ENCODE measurements at places on chromosomes 6 and 20.

DNA sequence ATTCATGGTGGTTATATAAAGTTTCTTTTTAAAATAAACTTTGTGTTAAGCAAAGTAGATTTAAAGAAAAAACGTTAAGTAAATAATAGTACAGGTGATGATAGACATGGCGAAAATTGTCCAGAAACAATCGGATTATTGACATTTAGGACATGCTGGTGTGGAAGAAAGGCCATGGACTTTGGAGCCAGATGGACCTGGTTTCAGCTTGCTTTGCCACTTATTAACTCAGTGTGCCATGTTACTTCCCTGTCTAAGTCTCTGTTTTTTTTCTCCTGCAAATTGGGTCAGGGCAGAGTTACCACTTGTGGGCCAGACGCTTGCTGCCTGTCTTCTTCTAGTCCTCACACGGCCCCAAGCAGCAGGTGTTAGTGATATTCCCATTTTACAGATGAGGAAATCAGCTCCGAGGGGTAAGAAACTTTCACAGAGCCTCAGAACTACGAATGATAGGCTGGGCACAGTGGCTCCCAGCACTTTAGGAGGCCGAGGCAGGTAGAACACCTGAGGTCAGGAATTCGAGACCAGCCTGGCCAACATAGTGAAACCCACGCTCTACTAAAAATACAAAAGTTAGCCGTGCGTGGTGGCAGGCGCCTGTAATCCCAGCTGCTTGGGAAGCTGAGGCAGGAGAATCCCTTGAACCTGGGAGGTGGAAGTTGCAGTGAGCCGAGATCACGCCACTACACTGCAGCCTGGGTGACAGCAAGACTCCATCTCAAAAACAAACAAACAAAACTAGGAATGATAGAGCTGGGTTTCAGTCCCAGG, 12.4 kb downstream of the KIF3B start:
- DNase-seq = no peak

- no peak for DNase-seq
Measured at GRCh38 chr6:56759521-56759920, 116.8 kb upstream of the DST start.

DNA sequence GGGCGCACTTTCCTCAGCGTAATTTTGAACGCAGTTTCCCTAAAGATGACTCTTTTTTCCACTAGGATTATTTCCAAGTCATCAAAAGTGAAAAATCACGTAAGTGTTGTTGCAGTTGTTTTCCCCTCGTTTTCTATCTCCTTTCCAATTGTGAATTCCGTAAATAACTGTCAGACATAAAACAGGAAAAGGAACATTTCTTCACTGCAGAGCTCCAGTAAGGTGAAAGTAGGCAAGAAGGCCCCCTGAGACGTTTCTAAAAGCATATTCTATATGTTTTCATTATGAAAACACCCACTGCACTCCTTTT, 17.8 kb downstream of the HIVEP2 start:
- DNase-seq = no peak

GRCh38 chr6:134177753-134178160, 125.3 kb upstream of the SLC2A12 start:
- DNase-seq = no peak

DNA sequence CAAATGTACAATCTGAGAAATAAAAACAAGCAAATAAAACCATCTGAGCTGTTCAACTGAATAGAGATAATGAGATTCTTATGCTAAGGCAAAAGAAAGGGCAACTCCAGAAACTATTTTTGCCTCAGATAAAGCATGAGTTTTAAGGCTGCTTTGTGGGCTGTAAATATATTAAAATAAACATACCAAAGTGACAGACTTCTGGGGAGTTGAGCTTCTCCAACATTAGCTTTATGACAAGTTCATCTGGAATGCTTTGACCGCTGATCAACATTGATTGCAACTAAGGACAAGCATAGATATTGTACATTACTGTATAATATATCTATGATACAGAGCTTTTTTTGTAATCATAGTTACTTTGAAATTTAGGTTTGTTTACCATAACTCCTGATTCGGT, 19.3 kb downstream of the AK9 start:
- DNase-seq = no peak

DNA sequence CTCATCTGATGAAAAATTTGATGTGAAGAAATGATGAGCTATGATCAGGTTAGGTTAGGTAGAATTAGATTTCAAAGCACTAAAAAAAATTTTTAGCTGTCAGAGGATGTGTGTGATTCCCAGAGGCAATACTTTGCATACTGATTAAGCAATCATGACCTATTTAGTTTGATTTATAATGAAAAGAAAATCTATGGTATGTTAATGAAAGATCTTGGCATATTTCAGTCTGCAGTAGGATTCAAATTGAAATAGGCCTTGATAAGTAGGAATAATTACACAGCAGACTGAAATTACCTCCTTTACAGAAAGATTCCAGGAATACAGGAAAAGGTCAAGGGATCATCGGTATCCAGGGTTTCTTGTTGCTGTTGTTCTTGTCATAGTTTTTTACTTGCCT, 69.3 kb downstream of the HDDC2 start:
- DNase-seq = no peak

DNA sequence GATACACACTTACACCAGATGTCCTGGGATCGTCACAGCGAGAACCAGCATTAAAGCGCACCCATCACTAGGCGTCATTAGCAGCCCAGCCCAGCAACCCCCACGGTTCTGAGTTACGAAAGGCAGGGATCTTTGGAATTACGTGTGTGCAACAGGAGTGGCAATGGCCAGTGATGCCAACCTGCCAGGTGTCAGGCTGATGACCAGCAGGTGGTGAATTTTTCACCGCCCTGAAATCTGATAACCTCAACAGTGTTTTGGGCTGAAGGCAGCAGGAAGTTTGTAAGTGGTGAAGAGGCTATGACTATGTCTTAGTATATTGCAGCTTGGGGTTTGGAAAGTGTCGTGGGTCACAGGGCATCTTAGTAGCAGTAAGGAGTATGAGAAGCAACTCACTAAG, 166.1 kb downstream of the TMEM242 start:
- DNase-seq = no peak

GRCh38 chr6:163520956-163521355, 106.4 kb downstream of the QKI start:
- DNase-seq = no peak

- DNase-seq = no peak
Measured at GRCh38 chr20:2603816-2604505, 48.5 kb upstream of the NOP56 start.

DNA sequence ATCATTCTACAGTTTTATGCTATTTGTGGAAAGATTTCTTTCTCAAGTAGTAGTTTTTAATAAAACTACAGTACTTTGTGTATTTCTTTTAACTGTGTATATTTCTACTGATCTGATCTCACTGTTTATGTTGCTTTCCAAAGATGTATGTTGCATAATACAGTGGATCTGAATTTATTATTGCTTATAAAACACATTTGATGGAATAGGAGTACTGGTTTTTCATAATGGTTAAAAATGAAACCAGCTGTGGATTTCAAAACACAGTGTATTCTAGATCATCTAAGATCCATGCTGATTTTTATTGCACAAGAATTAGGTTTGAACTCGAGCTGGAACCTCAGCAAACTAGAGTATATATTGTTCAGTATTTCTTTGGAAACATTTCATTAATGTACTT, 8.0 kb downstream of the NKX2-4 start:
- no peak for DNase-seq

DNA sequence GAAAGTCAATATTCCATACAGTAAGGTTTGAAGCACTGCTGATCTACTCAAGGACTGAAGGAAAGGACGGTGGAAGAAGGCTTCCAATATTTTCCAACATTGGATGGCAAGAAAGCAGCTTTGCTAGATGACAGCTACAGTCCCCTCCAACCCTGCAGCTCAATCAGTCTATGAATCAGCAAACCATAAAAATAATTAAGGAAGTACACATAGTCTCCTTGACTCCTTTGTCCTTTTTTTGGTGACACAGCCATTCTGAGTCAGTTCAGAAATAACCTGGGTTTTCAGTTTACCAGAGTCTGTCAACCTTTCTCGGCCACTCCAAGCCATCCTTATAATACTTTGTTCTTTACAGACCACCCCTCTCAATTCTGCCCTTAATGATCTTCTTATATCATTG, 232.5 kb downstream of the IBTK start:
- DNase-seq = no peak

DNA sequence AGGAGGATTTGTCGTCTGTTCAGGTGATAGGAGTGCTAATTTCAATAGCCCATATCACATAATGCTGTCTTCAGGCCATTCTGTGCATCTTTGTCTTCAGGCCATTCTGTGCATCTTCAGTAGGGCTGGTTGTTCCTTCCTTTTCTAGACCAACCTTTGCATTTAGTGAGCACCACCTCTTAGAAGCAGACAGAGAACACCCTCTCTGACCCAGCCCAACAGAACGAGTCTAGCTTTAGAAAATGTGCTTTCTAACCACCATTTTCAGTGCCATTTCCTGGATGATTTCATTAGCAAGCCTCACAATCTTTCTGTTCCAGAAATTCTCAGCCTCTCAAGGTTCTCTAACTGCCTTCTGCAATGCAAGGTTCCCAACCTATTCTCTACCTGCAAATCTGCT, 215.3 kb upstream of the KCNQ5 start:
- no peak for DNase-seq

- DNase-seq = no peak
Measured at GRCh38 chr6:25694366-25694765, 42.4 kb downstream of the SCGN start.

DNA sequence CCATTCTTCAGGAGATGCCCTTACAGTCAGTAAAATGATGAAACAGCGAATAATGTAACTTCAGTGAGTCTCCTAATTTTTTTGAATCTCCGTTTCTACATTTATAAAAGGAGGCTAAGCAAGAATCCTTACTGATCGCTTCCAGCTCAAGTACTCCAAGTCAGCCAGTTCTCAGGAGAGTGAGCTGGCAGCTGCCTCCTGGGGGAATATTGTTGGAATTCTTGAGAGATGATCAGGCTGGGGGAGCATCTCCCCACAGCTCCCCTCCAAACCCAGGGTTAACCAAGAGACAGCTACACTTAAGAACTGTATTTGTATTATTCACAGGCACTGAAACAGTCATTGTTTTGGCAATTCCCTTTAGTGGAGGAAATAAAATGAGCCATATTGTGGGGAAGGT, 89.1 kb upstream of the PCSK2 start:
- no peak for DNase-seq

- no peak for DNase-seq
Measured at GRCh38 chr6:168827586-168827871, 386.5 kb downstream of the SMOC2 start.

- DNase-seq = no peak
Measured at GRCh38 chr6:19873031-19873430, 35.9 kb downstream of the ID4 start.

GRCh38 chr20:33837096-33837830, 26.1 kb downstream of the CHMP4B start:
- DNase-seq = no peak

DNA sequence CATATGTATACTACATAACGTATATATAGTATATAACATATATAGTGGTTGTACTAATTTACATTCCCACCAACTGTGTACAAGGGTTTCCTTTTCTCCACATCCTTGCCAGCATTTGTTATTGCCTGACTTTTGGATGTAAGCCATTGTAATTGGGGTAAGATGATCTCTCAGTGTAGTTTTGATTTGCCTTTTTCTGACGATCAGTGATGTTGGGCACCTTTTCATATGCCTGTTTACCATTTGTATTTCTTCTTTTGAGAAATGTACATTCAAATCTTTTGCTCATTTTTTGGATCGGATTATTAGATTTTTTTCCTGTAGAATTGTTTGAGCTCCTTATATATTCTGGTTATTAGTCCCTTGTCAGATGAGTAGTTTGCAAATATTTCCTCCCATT, 11.4 kb downstream of the SYNJ2 start:
- no peak for DNase-seq

DNA sequence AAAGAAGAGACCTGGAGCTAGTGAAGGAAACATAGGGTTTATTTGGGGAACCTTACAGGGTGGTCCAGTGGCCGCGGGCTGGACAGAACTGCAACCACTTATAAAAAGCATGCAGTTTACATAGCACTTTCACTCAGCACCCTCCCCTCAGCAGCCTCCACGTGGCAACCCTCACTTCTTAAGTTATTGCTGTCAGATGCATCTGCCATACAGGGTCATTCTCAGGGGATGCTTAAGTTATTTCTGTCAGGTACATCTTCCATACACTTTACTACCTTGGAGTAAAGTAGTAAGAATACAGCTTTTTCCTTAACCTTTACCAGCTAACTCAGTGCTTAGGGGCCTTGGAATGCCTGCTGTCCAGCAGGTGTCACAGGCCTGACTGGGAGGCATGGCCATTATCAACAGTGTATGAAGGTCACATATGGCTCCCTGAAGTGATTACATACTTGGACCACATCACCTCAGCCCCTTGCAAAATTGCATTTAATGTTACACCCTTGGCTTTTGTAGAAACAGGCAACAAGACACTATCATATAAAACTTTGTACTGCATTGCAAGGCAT, 2.0 kb upstream of the NOL7 start:
- no peak for DNase-seq

- DNase-seq = no peak
Measured at GRCh38 chr20:41534170-41534569, 84.0 kb downstream of the CHD6 start.

GRCh38 chr6:21505574-21505990, 88.0 kb upstream of the SOX4 start:
- no peak for DNase-seq

- no peak for DNase-seq
Measured at GRCh38 chr20:19378058-19378457, 165.6 kb downstream of the SLC24A3 start.

GRCh38 chr6:151701911-151702562, 105.4 kb upstream of the ESR1 start:
- no peak for DNase-seq

- DNase-seq = no peak
Measured at GRCh38 chr20:11935212-11936154, 17.8 kb downstream of the BTBD3 start.

- DNase-seq = no peak
Measured at GRCh38 chr6:160298121-160298520, 39.5 kb upstream of the SLC22A2 start.

DNA sequence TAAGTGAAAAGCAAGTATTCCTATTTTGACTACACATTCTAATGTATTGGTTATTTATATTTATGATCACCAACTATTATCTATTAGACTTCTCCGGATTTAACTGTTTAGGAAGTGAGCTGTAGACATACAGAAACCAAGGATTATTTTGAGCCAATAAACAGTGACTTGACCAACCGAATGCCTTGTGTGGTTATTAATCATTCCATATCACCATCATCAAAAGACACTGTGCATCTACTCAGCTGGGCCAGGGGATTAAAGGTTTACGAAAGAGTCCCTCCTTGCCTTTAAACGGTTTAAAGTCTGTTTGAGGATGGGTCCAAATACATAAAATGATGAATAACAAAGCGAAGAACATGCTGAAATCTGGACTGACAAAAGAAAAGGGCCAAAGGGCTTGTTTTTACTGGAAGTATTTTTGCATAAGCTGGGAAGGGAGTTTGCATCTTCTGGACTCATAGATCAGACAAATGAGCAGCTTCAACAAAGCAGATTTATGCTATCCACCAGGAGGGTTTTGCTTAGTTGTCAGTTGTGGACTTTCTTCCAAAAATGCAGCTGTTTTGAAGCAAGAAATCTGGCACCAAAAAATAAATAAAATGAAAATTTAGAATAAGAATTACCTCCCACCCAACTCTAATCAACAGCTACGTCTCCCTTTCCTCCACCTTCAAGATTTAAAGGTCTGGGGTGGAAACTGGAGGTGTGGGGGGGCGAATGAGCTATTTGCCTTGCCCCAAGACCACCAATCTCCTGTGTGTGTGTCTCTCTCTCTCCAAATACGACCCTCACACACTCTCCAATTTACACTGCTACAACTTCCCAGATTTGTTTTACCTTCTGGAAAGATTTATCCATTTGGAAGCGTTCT, 33.6 kb upstream of the ID4 start:
- no peak for DNase-seq

- no peak for DNase-seq
Measured at GRCh38 chr6:167394820-167395219, 69.9 kb downstream of the TTLL2 start.

Data from CD4-positive, alpha-beta T cell treated with Interleukin-15 for 4 hours (primary cell).